ENCODE measurements at places on chromosomes 2 and 18. TPM values are rescaled to one million over a fixed set of nuclear protein-coding genes. Genes with fewer than 3 reads are reported as not detected.

DNA sequence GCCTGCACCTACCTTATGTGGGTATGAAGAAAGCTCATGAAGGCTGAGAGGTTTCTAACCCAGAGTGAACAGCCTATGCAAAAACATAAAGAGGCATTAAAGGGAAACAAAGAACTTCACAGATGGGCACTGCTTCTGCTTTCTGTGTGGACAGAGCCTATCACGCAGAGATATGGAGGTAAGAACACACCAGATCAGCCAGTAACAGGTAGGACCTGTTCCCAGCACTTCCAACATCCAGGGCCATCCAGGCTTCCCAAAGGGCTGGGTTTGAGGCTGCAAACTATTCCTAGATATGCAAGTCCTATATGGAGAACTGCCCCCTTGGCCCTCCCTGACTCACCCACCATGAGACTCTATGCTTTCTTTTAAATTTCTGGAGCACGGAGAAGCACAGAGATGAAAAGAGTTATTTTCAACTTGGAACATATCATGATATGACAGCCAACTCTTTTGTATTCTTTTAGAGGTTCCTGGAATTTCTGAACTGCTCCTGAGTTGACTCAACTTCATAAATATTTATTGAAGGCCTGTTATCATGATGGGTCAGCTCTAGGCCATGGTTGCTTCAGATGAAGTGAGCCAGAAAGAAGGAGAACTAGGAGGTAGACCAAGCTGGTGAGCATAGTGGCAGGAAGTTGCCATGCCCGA lies 77.4 kb upstream of the PPP1CB start:
- H3K4me3 ChIP-seq, result no peak overlapping the region
- DNase-seq, result peak; percentile 32
- no peak overlapping the region for H3K27ac ChIP-seq
- no peaks in the 10 kb centered on the region for H3K36me3 ChIP-seq
- peaks cover 6% of the 10 kb centered on the region for H3K4me1 ChIP-seq

ZSWIM2 gene
- total RNA-seq, result not detected

- DNase-seq, result peak; percentile 55
- H3K4me1 ChIP-seq, result peaks cover 65% of the 10 kb centered on the region
- peak overlapping the region; percentile 98 for H3K27ac ChIP-seq
- H3K36me3 ChIP-seq, result peaks cover 62% of the 10 kb centered on the region
- peak overlapping the region; percentile 86 for H3K4me3 ChIP-seq
Measured at GRCh38 chr18:12310762-12311161, 2.7 kb downstream of the TUBB6 start.

DNA sequence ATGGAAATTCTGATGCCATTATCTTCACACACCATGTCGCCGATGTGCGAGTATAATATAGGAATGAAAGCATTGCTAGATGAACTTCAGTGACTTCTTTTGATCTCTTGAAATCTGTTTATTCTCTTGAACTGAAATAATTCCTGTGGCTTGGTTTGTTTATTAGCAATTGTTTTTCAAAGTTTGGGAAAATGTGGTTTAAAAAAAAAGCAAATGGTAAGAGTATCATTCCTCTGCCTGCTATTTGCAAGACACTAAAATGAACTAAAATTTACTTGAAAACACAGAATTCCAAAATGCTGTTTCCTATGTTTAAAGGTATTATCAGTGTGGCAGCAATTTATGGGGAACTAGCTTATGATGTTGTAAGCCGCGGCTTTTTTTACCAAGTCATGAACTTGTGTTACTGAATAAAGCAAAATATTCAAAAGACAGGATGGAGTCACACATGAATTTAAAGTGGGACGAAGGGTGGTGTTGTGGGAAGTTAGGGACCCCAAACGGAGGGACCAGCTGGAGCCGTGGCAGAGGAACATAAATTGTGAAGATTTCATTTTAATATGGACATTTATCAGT lies 96.4 kb downstream of the COLEC12 start:
- peaks cover 36% of the 10 kb centered on the region for H3K4me1 ChIP-seq
- H3K36me3 ChIP-seq, result no peaks in the 10 kb centered on the region
- DNase-seq, result no peak
- no peaks in the 10 kb centered on the region for H3K27me3 ChIP-seq
- H3K4me3 ChIP-seq, result no peak overlapping the region

DNA sequence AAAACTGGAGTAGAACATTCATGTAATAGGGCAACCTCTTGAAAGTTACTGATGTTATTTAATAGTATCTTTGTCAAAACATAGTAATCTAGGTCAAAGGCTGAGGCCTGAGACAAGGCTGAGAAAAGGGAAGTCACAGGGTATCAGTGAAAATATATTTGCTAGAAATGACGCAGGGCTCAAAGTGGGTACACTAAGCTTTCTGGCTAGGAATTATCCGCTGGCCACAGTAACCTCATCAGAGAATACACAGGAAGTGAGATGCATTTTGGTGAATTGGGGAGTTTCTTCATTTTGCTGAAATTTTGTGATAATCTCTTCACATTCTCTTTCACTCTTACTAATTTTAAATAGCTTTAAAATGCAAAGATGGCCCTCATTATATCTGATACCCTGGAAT lies 206.8 kb downstream of the OTX1 start:
- H3K36me3 ChIP-seq, result no peaks in the 10 kb centered on the region
- no peak overlapping the region for H3K27ac ChIP-seq
- H3K4me3 ChIP-seq, result no peak overlapping the region
- DNase-seq, result no peak
- H3K27me3 ChIP-seq, result no peaks in the 10 kb centered on the region
- no peaks in the 10 kb centered on the region for H3K4me1 ChIP-seq

OR6B2 gene
- total RNA-seq, result not detected

Measured in GM23248 (cell line).